Stomach (tissue), 19 donors: ENCODE measurements at places on chromosomes 1 and 21. TPM values are rescaled to one million over a fixed set of nuclear protein-coding genes. Genes with fewer than 3 reads are reported as not detected.

GRCh38 chr1:74463333-74463988, 49.0 kb downstream of the LRRC53 start:
- no peak overlapping the region for H3K27ac ChIP-seq
- no peaks in the 10 kb centered on the region for H3K36me3 ChIP-seq
- DNase-seq: no peak
- no peaks in the 10 kb centered on the region for H3K27me3 ChIP-seq
- H3K4me1 ChIP-seq: no peaks in the 10 kb centered on the region

The PROK1 gene
- total RNA-seq: not detected

The SPATA46 gene
- not detected for total RNA-seq

The RHD gene
- total RNA-seq: not detected

The FCGR3B gene
- total RNA-seq: not detected

DNA sequence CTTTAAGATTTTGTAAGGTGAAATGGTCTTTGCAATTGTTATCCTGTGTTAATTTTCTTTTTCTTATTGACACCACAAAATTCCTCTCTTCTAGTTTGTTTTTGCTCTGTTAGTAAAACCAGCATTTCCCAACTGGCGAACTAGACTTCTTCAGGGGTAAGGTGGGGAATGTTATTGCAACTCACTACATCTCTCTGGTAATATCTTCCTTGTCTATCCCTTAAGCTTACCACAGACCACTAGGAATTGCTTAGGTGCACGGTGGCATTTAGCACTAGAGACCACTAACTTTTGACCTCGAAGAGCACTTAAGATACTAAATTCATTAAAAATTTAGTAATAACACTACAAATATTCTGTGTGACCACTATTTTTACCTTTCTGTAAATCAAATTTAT, 4.2 kb upstream of the COA6 start:
- no peaks in the 10 kb centered on the region for H3K36me3 ChIP-seq
- peaks cover 16% of the 10 kb centered on the region for H3K4me1 ChIP-seq
- no peak overlapping the region for H3K27ac ChIP-seq
- H3K4me3 ChIP-seq: no peak overlapping the region
- H3K27me3 ChIP-seq: no peaks in the 10 kb centered on the region
- DNase-seq: no peak

DNA sequence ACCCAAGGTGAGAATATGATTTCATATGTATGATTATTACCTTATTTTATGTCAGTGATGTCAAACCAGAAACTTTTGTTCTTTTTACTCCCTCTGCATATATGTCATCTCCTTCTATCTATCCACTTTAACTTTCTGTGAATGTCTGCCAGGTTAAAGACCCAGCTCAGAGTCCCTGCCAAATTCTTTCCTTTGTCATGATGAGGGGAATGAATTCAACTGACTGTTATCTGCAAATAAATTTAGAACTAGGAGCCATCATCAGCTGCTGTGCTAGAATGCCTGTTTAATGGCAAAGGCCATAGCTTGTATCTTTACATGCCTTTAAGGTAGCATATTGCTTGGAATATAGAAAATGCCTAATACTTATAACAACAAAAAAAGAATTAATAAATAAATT, 815.6 kb upstream of the NEGR1 start:
- no peaks in the 10 kb centered on the region for H3K4me1 ChIP-seq
- DNase-seq: no peak
- H3K27ac ChIP-seq: no peak overlapping the region
- H3K36me3 ChIP-seq: no peaks in the 10 kb centered on the region
- H3K4me3 ChIP-seq: no peak overlapping the region
- H3K27me3 ChIP-seq: no peaks in the 10 kb centered on the region

The KCNJ9 gene
- not detected for total RNA-seq
